Sciatic nerve (tissue), 2 donors: ENCODE measurements at places on chromosomes 4 and X. TPM values are rescaled to one million over a fixed set of nuclear protein-coding genes. Genes with fewer than 3 reads are reported as not detected.

The NKX3-2 gene
- total RNA-seq: not detected

- no peak for DNase-seq
These were observed 142.8 kb downstream of the MGST2 start for GRCh38 chr4:139808381-139808807.

- DNase-seq: no peak
These were observed 1.6 kb downstream of the ZCCHC12 start for GRCh38 chrX:118825227-118825626.

The IL1RAPL2 gene
- total RNA-seq: 0.94 TPM

DNA sequence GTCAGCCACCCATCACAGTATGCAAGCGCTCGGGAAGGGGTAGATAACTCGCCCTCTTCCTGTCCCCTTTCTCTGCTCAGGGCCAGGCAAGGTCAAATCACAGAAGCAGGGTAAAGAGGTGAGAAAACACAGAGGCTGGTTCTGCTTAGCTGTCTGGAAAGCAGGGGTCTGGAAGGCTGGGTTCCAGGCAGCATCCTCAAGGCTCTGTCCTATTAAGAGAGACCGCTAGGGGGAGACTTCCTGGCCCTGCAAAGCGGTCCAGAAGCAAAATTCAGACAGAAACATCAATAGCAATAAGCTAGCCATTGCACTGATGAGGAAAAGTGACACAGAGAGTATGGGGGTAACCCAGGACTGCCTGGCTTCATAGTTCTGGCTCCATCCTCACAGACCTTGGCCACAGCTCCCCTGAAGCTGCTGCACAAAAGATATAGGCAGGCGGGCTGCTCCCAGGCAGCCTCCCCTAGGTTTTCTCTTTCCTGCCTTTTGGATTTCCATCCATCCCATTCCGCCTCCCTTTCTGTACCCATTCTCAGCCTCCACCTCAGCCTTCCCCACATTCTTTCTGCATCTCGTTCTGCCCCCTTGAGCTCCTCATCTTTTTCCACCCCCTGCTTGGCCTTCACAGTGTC is 308.5 kb downstream of the EVC2 start:
- DNase-seq: no peak

The MID1 gene
- total RNA-seq: 33.0 TPM

GRCh38 chrX:31508338-31508737 is 436.5 kb upstream of the FTHL17 start:
- no peak for DNase-seq

The FAT4 gene
- total RNA-seq: 23.4 TPM

DNA sequence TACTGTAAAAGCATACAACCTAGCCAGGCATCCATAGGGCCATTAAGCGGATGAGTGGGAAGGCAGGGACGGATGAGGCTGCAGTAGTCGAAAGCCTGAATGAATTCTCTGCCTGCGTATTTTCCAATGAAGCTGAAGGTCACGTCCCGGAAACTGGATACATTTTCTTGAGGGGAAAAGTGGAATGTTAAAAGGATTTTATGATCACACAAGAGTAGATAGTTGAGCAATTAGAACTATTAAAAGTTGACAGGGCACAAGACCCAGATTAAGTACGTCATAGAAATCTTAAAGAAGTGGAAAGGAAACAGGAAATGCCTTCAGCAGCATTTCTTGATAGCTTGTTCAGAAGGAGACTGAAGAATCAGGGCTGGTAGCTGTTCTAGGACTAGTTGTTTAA is 98.3 kb upstream of the CXXC4 start:
- no peak for DNase-seq
